Glomerular endothelial cell (primary cell): ENCODE measurements at places on chromosomes 12 and 14. TPM values are rescaled to one million over a fixed set of nuclear protein-coding genes. Genes with fewer than 3 reads are reported as not detected.

REP15 gene
- total RNA-seq: 2.0 and 3.3 TPM in 2 replicates

DNA sequence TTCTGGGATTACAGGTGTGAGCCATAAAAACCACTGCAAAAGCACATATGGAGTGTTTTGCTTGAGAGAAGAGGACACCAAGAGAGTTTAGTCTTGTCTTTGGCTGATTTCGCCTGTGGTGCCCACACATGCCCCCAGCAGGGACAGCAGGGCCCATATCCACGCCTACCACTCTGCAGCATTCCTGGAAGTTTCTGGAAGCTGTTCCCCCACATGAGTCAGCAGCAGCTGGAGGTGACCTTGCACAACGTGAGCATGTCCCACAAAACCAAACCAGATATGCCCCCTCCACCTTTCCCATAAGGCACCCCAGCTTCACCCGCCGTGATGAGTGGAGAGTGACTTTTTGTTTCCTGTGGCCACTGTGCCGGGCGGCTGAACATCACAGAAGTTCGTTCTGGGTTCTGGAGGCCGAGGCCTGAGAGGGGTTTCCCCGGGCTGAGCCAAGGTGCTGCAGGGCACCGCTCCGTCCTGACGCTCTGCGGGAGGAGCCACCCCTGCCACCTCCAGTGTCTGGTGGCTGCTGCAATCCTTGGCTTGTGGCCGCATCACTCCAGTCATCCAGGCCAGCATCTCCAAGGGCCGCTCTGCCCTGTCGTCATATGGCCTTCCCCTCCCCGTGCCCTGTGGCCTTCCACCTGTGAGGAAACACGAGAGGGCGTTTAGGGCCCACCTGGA lies 4.7 kb downstream of the ASPG start:
- DNase-seq: no peak

BATF gene
- not detected in 2 replicates for total RNA-seq

MYH6 gene
- total RNA-seq: not detected in 2 replicates

GRCh38 chr12:2152134-2152533 lies 99.3 kb downstream of the CACNA1C start:
- no peak for DNase-seq

DNA sequence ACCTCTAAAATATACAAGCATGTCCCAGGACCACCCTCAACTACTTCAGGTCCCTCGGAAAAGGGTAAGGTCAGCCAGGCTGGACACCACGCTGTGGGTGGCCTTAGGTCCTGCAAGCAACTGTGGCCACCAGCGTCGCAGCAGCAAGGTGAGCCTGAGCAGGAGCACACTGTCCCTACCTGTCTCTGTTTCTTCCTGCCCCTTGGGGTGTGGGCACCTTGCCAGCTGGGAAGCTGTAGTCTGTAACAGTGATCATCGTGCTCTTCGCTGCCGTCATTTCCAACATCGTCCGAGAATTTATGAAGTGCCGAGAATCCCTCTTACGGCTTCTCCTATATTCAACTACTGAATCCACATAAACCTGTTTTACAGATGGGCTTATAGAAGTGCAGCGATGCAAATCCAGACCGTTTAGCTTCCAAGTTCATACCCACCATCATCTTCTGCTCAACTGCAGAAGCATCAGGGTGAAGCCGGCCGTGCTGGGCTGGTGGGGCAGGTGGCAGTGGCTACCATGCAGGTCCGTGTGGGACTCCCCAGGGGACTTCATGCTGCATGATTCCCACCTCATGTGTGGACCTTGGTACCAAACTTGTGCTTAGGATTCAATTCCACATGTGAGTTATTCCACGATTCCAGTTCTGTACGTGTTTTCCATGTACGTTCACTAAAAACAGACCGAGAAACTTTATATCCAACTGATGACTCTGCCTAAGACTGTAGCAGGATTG lies 361.3 kb upstream of the SFSWAP start:
- no peak for DNase-seq
